Activated CD8-positive, alpha-beta T cell treated with anti-CD3 and anti-CD28 coated beads for 36 hours (primary cell): ENCODE measurements at places on chromosomes 16 and 17. TPM values are rescaled to one million over a fixed set of nuclear protein-coding genes. Genes with fewer than 3 reads are reported as not detected.

Gene TP53TG3C
- total RNA-seq = not detected

Gene SYCE1L
- 3.0 TPM for total RNA-seq

Gene CHST5
- not detected for total RNA-seq

Gene BAIAP3
- 0.68 TPM for total RNA-seq

Gene KCNJ18
- total RNA-seq = not detected

Gene MYLK3
- 0.11 TPM for total RNA-seq

Gene STH
- not detected for total RNA-seq

Gene KRT40
- total RNA-seq = not detected

Gene OR1F1
- total RNA-seq = not detected

Gene VAT1L
- not detected for total RNA-seq

Gene PLLP
- total RNA-seq = 0.65 TPM

Gene CCL17
- 2.1 TPM for total RNA-seq

Gene CD2BP2
- 44.5 TPM for total RNA-seq

Gene SBK1
- total RNA-seq = 35.3 TPM

Gene ANKRD40CL
- not detected for total RNA-seq

Gene CFAP119
- 3.8 TPM for total RNA-seq

Gene TBC1D28
- not detected for total RNA-seq

Gene RABEP2
- 14.0 TPM for total RNA-seq

Gene APOBR
- 5.5 TPM for total RNA-seq

Gene KRT13
- total RNA-seq = not detected

Gene ZG16
- not detected for total RNA-seq

Gene CHST4
- 0.16 TPM for total RNA-seq

Gene ALOX12B
- 4.3 TPM for total RNA-seq
